ENCODE measurements at places on chromosomes 7 and 10.

DNA sequence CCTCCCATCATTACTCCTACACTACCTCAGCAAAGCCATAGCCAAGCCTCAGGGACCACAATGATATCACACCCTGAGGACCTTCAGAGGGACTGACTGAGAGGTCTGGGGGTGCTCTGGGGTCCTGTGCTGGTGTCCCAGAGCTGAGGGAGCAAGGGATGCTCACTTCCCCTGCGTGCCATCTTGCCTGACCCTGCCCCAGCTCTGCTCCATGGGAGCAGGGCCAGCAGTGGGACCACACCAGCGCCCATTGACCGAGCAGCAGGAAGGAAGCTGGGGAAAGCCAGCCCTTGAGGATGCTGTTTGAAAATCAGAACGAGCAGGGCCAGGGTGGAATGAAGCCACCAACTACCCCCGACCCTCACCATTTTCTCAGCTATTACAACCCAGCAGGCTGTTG, 103.0 kb downstream of the PARP12 start:
- no peak for DNase-seq

DNA sequence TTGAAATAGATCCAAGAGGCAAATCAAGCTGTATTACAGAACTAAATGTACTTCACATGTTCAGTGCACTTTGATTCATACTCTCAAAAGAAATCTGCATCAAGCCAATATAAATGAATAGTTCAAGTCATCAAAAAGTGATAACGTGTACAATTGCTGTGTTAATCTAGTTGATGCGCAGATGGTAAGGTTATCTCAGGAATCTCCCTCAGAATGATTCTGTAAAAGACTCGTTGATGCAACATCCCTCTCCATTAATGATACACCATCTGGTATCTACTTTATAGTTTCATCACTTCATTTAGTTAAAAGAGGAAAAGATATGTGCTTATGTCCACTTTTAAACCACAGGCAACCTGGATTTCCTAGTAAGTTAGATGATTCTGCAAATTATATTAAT, 200.6 kb downstream of the CHCHD3 start:
- DNase-seq = no peak

- no peak for DNase-seq
Observed at GRCh38 chr7:138626846-138627245, 74.3 kb downstream of the SVOPL start.

DNA sequence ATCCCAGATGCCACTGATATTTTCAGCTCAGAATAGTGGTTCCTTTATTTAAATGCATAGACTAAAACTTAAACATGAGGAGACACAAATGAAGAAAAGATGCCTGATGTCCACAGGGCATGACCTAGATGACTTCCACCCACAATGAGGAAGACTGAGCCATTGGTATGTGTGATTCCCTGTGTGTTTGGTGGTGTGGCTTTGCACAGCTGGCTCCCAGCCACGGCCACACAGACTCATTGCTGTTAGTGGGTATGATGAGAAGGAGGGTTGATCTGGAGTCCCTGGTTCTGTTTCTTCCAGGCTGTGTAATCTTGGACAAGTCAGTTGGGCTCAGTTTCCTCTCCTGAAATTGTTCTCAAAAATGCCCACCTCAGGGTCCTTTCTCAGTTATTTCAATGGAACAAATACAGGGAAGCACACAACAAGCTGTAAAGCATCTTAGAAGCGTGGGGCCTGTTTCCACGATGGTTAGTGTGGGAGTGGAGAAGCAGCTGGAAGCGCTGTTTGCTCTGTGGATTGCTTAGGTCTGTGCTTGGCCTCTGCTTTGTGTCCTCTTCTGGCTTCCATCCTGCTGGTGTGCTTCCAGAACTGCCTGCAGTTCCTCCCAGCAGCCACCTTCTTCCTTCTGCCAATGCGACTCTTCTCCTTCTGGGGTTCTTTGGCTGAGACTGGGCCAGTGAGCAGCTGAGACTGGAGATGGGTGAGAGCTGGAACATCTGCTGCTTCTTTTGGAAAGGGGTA, 303.7 kb downstream of the BMPER start:
- no peak for DNase-seq

GRCh38 chr10:63528084-63528744, 7.0 kb downstream of the REEP3 start:
- DNase-seq = no peak

DNA sequence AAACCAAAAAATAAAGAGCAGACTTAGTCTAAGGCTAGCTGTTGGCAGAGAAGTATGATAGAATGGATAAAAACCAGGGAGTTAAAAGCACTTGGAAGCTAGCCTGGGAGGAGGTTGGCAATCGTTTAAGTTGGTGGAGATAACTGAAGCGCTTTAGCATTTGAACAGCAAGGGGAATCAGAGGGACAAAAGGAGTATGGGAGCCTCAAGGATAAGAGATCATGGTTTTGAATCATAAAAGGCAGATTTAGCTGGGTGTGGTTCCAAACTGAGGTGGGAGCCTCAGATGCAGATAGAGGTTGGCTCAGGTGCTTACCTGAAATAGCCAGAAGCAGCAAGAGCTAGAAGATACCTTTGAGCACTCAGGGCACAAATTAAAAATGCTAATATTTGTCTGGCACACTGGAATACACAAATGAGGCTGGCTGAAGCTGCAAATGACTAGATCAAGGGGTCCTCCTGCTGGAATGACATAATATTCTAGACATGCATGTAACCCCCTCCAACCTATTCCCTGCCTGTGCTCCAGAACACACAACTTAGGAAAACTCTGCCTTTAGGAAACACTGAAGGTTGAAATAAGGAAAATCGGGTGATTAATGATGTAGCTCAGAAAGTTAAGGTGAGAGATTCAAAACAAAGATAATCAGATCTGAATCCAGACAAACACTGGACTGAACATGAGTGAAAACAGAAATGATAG, 372.3 kb upstream of the LRRN3 start:
- DNase-seq = no peak

DNA sequence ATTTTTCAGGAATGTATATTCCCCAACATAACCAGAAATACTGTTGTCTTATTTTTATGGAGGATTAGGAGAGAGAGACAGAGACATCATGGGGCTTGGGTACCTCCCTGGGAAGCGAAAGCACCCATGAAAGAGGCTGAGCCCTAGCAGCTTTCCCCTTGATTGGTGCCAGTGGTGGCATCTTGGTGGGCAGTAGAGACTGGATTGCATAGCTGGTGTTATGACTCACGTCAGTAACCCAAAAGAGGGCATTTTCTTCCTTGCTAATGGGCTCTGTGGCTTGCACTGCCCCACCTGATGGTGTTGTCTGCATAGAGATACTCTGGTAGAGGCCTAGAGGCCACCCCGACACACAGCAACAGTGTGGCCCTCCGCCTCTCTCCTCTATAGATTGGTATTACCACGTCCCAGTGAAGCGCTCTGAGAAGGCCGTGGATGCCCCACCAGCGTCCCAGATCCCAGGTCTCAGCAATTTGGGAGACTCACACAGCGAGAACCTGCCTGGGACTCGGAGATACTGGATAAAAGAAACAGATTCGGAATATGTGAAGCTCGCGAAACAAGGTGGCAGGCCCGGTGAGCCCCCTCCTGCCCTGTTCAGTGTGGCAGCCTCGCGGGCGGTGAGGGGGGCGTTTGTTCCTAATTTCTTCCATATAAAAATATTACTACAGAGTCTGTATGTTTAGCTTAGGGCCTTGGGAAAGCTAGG, 5.8 kb downstream of the C7orf57 start:
- no peak for DNase-seq

DNA sequence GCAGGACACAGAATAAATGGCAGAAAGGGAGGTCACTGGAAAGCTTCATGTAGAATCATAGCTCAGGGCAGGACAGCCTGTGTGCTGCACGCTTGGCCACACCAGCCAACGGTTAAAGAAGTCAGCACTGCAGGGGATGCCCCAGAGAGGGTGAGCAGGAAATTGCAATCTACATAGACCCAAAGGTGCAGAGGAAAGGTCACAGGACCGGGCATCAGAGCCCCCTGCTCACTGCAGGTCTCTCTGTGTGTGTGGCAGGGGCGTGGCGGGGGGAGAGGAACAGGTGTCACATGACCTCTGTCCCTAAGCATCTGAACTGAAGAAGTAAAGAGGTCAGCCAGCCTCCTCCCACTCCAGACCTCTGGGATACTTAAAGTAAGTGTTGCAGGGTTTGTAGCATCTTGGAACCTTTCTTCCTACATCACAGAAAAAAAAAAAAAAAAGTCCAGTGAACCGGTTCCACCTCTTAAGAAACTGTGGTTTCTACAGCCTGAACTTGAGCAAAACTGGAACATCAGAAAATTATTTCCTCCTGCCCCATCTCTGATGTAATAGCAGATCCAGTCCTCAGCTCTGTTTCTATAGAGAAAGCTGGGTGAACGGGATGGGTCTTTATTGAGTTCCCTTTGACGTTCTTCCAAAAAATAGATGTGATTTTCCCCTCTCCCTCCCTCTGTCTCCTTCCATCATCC, 64.3 kb downstream of the RGS10 start:
- DNase-seq = no peak

DNA sequence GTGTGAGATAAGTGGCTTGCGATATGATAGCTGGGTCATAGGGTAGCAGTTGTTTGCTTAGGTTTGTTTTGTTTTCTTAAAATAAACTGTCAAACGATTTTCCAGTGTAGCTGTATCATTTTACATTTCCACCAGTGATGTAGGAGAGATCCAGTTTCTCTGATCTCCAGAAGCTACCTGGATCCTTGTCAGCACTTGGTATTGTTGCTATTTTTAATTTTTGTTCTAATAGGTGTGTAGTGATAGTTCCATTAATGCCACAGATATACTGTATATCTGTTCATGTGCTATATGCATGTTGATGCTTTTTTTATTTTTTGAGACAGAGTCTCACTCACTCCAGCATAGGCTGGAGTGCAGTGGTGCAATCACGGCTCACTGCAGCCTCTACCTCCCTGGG, 44.4 kb downstream of the GOLGA7B start:
- DNase-seq = no peak

GRCh38 chr7:120169996-120170783, 102.8 kb upstream of the KCND2 start:
- no peak for DNase-seq

DNA sequence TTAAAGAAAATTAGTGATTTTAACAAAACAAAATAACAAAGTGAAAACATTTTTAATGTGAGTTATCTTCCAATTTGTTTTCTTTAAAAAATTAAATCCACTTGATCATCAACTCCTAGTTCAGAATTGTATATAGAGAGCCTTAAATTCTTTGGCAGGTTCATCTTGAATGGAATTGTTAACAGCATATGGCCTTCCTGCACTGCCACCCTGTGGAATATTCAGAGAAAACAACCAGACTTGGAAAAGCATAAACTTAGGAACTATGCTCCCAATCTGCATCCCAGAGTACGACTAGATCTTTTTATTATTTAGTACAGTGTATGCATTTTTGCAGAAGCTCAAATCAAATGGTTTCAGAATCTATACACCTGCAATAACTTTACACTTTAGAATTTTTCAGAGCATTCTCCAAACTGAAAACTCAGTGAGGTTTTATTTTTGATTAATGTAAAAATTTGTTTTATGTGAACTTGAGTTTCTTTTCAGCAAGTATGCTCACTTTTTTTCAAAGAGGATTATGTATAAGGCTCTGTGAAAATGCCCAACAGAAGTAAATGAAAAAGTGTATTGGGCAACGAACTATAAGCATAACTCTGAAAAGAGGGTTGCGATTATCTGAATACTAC, 44.9 kb upstream of the ANK3 start:
- DNase-seq = no peak

DNA sequence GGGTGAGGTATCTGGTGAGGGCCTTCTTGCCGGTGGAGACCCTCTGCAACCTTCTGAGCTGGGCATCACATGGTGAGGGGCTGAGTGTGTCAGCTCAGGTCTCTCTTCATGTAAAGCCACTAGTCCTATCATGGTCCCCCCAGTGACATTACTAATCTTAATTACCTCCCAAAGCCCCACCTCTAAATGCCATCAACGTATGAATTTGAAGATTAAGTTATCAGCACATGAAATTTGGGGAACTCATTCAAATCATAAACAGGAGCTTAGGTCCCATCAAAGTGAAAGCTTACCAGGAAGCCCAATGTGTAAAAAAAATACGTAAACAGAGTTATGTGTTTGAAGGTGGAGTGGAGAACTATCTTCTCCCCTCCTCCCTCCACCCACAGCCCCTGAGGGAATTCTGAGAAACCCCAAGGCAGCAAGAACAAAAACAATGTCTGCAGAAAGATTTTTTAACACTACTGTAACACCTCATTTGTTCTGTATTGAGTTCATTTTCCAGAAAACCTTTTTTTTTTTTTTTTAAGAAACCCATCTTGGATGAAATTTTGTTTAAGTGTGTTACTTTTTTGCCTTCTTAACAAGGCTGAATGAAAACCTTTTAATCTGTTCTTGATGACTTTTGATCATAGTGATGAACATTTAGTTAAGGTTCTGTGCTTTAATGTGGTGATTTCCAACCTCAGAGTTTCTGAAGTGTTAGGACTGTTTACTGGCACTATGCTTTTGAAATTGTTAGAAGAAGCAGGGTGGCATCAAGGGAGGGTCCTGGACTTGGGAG, 19.1 kb upstream of the PCGF5 start:
- DNase-seq = no peak

DNA sequence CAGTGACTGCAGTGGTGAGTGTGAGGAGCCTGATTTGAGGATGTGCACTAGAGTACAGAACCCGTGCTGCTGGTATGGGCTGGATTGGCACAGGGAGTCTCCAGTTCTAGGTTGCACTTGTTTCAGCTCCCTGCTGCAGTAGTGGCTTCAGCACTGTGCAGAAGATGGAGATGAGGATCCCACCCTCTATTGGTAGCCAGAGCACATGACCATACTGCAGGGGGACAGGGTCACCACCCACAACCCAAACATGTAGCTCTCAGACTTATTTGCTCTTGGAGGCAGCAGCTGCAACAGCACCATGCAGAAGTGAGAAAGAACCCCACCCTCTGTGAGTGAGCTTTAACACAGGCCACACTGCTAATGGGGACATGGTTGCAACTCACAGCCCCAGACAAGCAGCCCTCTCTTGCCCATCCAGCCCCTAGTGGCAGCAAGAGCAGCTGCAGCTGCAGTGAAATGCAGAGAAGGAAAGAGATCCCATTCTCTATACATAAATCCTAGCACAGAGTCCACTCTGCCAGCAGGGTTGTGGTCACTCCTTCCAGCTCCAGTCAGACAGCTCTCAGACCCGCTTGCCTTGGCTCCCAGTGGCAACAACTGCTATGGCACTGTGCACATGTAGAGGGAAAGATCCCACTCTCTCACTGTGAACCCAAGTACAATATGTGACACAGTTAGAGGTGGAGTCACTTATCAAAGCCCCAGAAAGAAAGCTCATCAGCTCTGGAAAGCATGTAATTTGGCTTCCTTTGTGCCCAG, 51.4 kb upstream of the SCIN start:
- no peak for DNase-seq

GRCh38 chr10:6543431-6544005, 36.6 kb downstream of the PRKCQ start:
- DNase-seq = no peak

Data from kidney (tissue), 22 donors.